ENCODE measurements at places on chromosomes 13 and 19.

DNA sequence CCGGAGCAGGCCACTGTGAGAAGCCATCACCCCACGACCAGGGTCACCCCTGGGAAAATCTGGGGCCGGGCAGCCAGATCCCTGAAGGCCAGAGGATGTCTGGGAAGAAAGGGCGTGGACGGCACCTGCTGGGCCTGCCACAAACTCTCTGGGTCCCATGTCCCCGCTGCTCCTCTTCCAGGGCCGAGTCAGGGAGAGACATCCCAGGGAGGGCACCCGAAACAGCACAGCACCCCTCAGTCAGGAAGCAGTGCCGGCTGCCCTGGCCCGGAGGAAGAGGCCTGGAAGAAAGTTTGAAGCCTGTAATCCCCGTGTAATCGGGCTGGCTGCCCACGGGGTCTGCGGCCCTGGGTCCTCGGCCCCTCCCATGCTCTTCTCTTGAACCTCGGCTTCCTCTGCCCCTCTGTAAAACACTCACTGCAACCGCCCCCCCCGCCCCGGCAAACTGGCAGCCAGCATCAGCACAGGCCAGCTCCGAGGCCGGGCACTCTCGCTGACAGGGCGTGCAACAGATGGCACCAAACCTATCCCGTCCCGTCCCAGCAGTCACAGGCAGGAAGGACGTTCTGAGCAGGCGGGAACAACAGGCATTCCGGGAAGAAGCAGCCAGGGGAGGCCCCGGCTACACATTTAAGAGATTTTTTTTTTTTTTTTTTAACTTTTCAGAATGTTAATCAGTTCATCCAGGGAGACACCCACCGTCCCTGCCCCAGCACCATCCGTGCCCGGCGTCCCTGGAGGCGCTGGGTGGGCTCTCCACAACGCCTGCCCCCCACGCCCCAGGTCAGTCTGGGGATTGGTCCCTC lies 1.5 kb downstream of the SBNO2 start:
- peak; percentile 77 for DNase-seq

DNA sequence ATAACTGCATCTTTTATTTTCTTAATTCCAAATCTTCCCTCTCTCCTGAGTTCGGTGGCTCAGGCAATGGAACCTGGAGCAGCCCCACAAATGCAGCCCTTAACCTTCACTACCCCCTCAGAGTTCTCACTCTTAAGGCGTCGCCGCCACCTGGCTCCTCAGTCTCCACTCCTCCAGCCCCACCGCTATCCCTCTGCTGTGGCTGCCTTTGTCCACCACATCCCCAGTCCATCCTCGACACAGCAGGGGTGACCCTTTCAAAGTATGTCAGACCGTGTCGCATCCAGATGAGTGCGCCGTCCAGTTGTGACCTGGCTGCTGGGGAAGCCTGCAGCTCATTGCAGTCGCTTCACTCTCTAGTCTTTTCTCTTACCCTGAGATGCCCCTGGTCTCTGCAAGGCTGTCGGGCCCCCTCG lies 1.0 kb downstream of the SPPL2B start:
- DNase-seq, result peak; percentile 25

- DNase-seq, result no peak
These were observed 9.8 kb upstream of the CPB2 start for GRCh38 chr13:46114613-46115012.

GRCh38 chr19:14114854-14115253 lies 2.7 kb downstream of the PRKACA start:
- peak; percentile 56 for DNase-seq

DNA sequence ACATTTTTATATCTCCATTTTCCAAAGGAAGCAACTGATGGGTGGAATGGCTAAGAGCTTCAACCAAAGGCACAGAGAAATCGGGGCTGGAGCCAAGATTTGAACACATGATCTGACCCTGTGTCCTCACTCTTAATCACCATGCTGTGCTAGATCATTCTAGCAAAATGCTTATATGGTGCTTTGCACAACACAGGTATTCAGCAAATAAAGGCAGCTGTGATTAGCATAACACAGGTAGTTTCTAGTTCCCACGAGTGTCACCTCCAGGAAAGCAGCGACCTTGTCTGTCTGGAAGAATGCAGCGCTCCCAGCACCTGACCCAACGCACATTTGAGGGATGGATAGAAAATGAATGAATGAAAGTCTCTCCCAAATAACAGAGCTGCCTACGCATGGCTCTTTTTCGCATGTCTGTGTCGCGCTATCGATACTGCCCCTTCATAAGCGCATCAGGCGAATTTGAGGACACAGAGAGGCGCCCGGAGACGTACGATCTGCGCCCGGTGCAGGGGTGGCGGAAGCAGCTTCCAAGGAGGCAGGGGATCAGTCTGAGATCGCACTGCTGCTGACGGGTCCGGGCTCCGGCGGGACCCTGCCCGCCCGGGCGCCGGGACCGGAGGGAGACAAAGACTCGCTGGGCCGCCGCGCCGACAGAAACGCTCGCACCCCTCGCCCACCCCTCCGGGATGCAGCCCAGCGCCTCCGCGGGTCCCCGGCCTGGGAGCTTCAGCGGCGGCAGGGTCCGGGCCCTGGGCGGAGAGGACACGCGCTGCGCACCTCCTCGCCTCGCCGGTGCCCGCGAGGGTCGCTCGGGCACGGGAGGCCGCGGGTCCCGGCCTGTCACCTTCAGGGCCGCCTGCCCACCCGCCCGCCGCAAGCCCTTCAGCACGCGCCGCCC lies 609 bp downstream of the EPS15L1 start:
- peak; percentile 91 for DNase-seq

GRCh38 chr13:38577048-38577447 lies 109.8 kb upstream of the FREM2 start:
- DNase-seq, result peak; percentile 14

GRCh38 chr19:46076951-46077814 lies 36.4 kb upstream of the IGFL4 start:
- peak; percentile 90 for DNase-seq

DNA sequence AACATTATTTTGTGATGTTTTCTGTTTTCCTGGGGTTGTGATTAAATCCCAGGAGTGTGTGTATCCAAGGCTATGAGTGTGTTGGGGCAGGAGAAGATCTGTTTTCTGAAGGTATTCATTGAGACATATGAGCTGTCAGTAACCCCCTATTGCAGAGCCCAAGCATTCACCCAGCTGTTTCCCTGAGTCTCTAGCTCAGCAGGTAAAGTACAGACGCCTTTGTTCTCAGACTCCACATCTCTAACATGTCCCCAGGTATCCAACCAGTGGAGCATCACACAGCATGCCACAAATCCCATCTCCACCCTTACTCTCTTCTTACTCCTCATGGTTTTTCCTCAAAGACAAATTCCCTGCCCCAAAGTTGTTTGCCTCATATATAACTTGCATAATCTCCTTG lies 213.6 kb downstream of the PCDH20 start:
- DNase-seq, result no peak

- DNase-seq, result peak; percentile 88
These were observed 52.8 kb downstream of the THSD1 start for GRCh38 chr13:52353193-52353592.

- DNase-seq, result peak; percentile 42
These were observed 10.7 kb downstream of the SHISA7 start for GRCh38 chr19:55432241-55432959.

- no peak for DNase-seq
These were observed 550.1 kb downstream of the TBC1D4 start for GRCh38 chr13:74931698-74932433.

DNA sequence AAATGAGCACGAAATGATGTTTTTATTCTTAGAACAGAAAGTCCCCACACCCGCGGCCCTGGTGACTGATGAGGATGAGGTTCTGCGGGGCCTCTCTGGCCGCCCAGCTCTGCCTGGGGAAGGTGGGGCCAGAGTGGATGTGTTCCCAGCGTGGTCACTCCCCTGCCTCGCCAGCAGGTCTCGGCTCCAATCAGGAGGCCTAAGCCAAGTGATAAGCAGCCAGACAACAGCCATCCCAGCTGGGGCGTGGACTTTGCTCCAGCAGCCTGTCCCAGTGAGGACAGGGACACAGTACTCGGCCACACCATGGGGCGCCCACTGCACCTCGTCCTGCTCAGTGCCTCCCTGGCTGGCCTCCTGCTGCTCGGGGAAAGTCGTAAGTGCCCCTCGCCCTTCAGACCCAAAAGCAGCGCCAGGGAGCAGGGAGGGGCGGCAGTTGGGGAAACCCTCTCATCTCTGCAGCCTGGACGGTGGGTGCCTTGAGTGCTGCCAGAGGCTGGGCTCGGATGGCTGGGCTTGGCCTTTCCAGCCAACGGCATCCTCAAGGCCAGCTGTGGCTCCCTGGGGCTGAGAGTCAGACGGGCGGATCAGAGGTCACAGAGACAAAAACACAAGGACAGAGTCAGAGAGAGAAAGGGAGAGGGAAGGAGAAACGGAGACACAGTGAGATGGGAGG lies at the start of gene F10:
Gene F10 (plus strand): TSS at position 250 of the 676 bp plus-strand sequence. CDS start 57 bp downstream, at position 307.
- peak; percentile 78 for DNase-seq

DNA sequence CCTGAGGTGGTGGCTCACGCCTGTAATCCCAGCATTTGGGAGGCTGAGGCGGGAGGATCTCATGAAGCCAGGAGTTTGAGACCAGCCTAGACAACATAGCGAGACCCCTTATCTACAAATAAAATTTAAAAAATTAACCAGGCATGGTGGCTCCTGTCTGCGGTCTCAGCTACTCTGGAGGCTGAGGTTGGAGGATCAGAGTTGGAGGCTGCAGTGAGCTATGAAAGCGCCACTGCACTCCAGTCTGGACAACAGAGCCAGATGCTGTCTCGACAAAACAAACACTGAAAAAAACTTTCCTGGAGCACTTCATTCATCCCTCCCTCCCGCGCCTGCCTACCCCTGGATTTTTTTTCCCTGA lies 665 bp upstream of the ATG4D start:
- no peak for DNase-seq

GRCh38 chr13:62085337-62086229 lies 669.9 kb upstream of the PCDH20 start:
- no peak for DNase-seq

- peak; percentile 63 for DNase-seq
These were observed 17.9 kb upstream of the RFC3 start for GRCh38 chr13:33799950-33800592.

GRCh38 chr19:4800591-4801081 lies 9.1 kb downstream of the FEM1A start:
- no peak for DNase-seq

DNA sequence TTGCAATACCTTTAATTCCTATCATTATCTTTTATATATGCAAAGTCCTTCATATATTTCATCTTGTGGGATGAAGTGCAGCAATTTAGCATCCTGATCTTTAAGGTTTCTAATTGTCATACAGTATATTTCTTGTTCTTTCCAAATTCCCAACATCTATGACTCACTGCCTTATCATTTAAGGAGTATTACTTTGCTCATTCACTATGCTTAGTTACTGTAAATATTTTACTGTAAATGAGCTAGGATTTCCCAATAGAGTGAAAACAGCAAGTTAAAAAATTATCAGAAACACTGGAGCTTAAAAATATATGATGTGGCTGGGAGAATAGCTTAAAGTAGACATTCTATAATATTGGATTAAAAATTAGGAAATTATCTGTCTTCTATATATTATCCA lies 69.9 kb downstream of the SLITRK6 start:
- DNase-seq, result no peak

- no peak for DNase-seq
These were observed 3.2 kb upstream of the IFNL4 start for GRCh38 chr19:39251846-39252245.

DNA sequence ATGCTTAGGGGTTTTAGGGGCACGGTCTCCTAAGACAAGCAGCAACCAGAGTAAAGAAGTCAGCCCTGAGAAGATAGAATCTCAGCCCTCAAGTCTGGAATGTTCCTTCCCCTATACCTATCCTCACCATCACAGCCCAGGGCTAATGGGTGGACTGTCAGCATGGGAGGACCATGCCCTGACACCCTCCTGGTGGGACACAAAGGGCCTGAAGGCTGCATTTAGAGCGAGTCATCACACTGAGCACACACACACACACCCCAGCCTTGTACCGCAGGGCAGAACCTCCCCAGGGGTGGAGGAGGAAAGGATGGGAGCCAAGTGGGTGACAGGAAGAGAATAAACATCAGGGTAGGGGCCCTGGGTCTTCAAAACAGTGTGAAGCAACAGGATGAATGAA lies 174.8 kb upstream of the SERP2 start:
- DNase-seq, result no peak
